ENCODE measurements at places on chromosomes 7 and 10.

DNA sequence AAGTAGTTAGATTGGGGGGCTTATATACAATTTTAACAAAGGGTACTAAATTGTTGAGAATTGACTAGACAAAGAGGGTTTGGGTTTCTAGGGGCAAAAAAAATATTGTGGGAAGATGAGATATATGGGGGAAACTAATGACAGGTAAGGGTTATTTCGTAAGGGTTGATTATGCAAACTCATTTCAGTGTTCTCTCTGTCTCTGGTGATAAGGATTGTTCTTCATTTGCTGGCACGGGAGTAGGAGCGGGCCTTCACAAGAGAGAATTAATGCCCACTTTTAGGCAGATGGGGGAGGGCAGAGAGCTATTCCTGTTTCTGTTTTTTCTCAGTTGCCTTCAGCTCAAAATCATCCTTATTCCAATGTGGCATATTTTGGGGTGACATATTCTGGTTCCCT is 258.4 kb downstream of the EXOC4 start:
- DNase-seq, result no peak

DNA sequence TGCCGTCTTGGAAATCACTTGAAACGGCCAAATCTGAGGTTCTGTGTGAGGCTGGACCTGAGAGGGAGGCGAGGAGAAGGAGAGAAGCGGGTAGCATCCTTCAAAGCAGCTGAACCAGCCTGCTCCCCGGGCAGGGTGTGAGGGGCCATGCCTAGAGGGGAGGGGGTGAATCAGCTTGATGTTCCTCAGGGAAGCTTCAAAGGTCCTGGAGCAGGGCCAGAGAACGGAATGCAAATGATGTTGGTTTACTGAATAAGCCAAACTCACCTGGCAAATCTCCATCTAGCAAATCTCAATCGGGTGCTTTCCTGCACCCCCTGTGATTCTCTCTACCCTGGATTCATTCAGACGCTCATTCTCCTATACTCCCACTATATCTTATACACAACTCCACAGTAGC is 226.9 kb downstream of the WDR11 start:
- DNase-seq, result no peak

DNA sequence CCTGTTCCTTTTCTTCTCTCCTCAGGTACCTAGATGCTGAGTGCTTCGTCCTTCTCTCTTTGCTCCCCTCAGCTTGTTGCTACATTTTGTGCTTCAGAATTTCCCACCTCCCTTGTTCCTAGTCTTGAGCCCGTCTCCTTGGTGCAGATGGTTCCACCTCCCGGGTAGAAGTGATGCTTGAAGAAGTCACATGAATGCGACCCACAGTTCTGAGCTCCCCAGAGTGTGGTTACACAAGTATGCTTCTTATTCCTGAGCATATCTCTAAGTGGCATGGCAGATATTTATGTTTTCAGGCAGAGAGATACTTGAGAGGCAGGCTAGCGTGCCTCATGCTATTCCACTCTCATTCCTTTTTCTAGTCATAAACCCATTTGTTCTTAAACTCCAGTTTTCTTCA is 34.0 kb downstream of the INPP5F start:
- DNase-seq, result no peak

GRCh38 chr7:147022056-147022455 is 905.5 kb downstream of the CNTNAP2 start:
- no peak for DNase-seq

DNA sequence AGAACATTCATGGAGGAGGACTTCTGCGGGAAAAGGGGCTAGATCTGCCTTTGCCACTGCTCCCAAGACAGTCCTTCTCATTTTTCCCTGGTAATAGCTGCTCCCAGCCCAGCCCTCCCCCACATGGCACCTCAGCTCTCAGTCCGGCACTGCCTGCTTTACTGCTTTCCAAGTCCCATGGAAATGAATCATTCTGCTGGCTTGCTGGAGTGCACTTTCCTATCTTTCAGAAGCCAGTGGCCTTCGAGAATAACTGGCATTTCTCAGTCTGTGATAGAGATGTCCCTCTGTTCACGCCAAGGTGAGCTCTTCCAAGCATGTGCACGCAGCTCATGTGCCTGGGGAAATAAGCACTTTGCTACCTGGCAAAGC is 61.4 kb downstream of the SYPL1 start:
- no peak for DNase-seq

DNA sequence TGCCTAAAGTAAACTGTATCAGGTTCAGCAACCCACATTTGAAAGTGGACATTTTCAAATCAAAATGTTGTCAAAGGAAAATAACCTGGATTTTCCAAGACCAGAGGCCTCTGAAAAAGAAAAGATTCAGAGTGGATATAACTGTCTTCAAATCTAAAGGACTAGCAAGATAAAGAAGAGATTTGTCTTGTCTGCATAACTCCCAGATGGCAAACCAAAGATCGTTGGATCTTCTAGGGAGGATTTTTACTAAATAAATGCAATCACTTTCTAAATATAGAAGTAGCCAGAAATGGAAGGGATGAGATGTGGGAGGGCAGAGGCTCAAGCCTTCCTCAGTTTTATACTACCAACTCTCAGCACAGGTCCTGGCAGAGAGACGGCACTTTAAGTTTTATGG is 39.0 kb downstream of the CABCOCO1 start:
- DNase-seq, result no peak

GRCh38 chr7:27895551-27895950 is 155.6 kb downstream of the TAX1BP1 start:
- DNase-seq, result no peak
